Activated naive CD4-positive, alpha-beta T cell treated with anti-CD3 and anti-CD28 coated beads for 36 hours (primary cell): ENCODE measurements at places on chromosomes 12 and 14. TPM values are rescaled to one million over a fixed set of nuclear protein-coding genes. Genes with fewer than 3 reads are reported as not detected.

LRTM2 gene
- total RNA-seq, result not detected

AQP5 gene
- not detected for total RNA-seq

ADGRD1 gene
- total RNA-seq, result not detected

ACOT6 gene
- total RNA-seq, result not detected

LBHD2 gene
- not detected for total RNA-seq

SERPINA1 gene
- total RNA-seq, result 4.3 TPM

PPP1R36 gene
- total RNA-seq, result not detected

ENDOU gene
- total RNA-seq, result 0.15 TPM

FAM222A gene
- total RNA-seq, result 0.38 TPM

KRT85 gene
- total RNA-seq, result not detected

DNA sequence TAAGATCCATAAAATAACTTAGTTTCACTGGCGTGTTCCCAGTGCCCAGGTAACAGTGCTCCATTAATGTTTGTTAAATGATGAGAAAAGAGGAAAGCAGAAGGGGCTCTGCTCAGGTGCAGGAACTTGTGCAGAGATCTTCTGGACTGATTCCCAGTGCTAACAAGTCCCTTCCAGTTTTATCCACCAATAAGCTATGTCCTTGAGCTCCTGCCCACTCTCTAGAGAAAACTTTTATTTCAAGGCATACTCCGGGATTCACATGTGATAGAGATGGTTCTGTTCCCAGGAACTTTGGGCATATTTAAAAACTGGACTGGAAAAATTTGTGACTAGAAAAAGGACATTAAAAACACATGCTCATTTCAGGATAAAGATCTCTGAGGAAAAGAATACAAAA, 1.9 kb downstream of the GYS2 start:
- no peak for DNase-seq

DNA sequence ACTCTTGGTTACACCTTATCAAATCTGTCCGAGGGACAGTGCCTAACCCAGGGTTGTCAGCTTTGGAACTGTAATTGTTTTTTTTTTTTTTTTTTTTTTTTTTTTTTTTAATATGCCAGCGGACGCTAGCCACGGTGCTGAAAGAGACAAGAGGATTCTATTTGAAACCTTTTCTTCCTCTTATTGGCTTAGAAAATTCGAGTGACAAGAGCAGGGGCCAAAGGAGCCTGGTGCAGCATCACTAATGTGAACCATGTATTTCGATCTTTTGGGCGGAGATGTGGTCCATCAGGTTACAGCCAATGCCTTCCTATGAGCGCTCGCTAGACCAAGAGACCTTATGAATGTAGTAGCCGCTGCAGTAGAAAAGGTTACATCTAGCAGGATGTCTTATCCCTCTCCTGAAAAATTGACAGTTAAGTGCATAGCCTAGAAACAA, 922 bp downstream of the PTPRR start:
- DNase-seq, result no peak

GRCh38 chr12:26149968-26150500, 25.2 kb upstream of the BHLHE41 start:
- no peak for DNase-seq

DNA sequence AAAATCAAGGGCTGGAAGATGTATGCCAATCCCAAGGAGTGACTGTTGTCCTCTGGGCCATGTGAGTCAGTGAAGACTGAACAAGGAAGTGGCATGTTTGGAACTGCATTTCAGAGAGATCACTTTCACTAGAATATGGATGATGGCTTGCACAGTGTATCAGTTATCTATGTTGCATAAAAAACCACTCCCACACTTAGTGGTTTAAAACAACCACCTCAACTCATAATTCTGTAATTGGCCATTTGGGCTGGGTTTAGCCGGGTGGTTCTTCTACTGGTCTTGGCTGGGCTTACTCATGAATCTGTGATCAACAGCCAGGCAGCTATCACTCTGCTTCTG, 15.4 kb downstream of the BDKRB1 start:
- no peak for DNase-seq

- no peak for DNase-seq
Observed at GRCh38 chr12:104615048-104615561, 158.4 kb downstream of the CHST11 start.

GRCh38 chr12:2338991-2339431, 286.2 kb downstream of the CACNA1C start:
- DNase-seq, result no peak

DNA sequence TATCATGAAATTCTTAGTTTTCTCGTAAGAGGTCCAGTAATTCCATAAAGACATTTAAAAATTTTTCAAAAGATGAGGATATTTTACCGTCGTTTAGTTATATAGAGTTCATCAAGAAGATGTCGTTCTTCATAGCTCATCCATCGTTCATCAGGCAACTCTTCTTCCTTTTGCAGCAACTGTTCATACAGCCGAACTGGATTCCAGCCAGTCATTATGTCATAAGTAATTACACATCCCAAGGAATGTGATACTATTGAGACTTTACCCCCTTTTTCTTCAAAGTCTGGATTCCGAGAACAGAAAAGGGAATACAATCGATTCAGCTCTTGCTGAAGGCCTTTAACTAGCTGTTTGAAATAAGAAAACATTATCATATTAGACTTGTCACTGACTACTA, 90.3 kb downstream of the DDHD1 start:
- no peak for DNase-seq

DNA sequence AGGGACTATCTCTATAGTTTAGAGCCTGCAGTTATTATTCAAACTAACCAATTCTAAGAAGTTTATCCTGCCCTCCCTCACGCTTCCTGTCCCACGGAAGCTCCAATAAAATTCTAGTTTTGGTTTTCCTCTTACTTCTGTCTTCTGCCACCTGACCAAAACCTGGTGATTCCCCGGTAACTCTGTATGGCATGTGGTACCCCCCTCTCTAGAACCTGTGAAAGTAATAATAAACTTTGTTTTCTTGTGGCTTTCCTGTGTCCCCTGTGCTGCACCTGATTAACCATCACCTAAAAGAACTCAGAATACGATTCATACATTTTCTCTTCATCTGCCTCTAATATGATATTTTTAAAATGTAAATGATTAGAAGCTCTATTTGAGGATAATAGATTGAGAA, 379.8 kb downstream of the APAF1 start:
- no peak for DNase-seq

GRCh38 chr12:1531654-1532374, 62.6 kb downstream of the FBXL14 start:
- DNase-seq, result no peak

DNA sequence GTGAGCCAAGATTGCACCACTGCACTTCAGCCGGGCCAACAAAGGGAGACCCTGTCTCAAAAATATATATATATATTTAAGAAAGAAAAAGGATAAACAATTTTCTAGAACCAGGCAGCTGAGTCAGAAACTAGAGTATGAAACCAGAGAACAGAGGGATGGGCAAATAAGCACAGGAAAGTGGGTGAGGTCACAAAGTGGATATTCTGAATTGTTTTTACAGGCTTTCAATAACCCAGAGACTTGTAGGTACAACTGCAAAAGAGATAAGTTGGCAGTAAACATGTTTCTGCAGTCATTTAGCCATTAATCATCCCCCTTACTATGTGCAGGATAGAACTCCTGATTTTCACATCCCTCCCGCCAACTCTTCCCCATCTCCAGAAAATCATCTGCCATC, 94.2 kb downstream of the BTG1 start:
- DNase-seq, result no peak

DNA sequence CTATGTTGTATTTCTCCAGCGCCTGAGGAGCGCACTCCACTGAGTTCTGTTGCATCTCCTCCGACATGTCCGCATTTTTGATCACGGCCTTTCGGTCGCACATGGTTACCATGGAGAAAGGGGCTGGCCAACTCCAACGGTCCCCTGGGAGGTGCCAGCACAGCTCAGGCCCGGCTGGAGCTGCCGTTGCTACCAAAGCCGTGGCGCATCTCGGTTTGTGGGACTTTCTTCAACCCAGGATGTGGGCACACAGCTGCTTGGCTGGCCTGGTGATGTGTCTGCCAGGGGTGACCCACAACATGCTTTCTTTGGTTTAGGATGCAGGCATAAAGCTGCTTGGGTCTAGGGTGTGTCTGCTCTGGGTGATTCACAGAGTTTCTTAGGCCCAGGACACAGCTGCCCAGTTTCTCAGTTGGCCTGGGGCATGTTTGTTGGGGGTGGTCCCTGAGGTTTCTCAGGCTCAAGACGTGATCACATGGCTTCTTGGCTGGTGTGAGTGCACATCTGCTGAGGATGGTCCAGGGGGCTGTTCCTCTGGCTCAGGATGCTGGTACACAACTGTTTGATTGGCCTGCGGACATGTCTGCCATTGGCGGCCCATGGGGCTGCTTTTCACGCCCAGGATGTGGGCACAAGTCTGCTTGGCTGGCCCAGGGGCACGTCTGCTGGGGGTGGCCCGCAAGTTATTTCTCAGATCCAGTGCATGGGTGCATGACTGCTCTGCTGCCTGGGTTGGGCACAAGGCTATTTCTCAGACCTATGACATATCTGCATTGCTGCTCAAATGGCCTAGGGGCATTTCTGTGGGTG, 25.9 kb upstream of the GTF2A1 start:
- DNase-seq, result no peak

- peak; percentile 12 for DNase-seq
Observed at GRCh38 chr14:54688229-54688628, 121.3 kb downstream of the SAMD4A start.
